ENCODE measurements at places on chromosomes 7 and 10.
A peak's percentile ranks its signal among the peaks of the same experiment; 100 is the strongest.

DNA sequence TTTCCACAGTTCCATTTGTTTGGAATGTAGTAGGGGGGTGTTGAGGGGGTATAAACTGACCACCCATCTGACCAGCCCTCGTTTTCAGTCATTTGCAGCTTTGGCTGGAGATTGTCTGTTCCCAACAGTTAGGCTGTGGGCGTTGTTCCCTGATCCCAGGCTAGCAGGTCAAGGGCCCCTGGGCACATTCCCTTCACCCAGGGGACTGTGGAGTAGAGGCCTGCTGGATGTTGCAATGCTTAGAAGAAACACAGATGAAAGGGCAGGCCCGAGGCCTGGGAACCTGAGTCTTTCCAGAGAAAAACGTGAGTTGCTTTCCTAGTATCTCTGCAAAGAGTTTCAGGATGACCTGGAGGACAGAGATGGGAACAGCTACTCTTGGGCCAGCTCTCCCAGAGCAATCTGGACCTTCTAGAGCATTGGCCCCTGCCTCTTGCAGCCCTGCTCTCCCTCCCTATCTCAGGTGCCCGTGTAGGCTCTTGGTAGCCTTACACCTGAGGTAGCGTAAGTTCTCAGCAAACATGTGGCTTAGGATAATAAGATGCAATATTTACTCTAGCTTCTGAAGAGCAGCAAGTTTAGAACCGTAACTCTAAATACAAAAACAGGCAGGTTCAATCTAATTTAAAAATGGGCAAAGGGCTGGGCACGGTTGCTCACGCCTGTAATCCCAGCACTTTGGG is 99.4 kb upstream of the EFCAB10 start:
- peak; percentile 63 for DNase-seq

DNA sequence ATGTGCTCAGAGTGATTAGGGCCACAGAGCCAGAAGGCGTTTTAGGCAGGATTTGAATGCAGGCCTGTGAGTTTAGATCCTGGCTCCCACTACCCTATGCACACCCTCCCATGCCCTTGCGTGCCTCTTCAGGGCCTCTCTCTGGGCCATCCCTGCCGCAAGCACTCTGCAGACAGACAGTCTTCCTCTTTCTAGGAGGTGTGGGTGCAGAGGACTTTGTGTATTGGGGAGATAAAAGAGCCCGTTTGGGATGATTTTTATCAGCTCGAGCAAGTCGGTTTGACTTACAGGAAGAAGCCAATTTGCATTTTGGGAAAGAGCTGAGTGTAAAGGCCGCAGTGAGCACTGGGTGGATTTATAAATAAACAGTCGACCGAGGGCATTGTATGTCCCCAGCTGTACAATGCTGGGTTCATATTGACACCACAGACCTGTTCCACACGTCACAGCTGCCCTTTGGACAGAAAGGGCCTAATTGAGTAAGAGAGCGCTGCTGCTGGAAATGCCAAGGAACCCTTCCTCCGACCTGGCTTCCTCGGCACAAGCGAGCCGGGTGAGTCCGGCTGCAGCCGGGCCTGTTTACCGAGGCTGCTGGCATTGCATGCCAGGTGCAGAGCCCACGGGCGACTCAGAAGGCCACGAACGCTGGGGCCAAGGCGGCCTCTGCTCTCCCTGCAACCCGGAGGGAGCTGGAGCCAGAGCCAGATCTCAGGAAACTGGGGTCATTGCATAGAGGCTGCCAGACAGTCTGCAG is 25.1 kb downstream of the ZMIZ1 start:
- DNase-seq: peak; percentile 96

DNA sequence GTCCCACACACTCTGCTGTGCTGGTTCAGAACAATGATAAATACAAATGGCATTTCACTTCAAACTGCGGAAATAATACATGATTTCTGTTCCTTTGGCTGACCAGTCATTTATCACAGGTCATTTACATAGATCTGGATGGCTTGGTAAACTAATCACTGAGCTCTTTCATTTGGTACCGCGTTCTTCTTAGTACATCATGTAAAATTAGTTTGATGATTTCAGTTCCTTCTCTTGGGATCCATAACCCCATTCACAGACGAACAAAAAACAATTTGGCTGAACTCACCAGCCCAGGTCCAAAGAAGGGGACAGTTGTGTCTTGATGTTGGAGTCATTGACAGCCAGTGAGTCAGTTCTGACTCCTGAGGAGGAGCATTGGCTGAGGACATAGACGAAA is 689.8 kb downstream of the INHBA start:
- DNase-seq: no peak

- no peak for DNase-seq
Observed at GRCh38 chr7:151608031-151608551, 88.4 kb upstream of the RHEB start.

DNA sequence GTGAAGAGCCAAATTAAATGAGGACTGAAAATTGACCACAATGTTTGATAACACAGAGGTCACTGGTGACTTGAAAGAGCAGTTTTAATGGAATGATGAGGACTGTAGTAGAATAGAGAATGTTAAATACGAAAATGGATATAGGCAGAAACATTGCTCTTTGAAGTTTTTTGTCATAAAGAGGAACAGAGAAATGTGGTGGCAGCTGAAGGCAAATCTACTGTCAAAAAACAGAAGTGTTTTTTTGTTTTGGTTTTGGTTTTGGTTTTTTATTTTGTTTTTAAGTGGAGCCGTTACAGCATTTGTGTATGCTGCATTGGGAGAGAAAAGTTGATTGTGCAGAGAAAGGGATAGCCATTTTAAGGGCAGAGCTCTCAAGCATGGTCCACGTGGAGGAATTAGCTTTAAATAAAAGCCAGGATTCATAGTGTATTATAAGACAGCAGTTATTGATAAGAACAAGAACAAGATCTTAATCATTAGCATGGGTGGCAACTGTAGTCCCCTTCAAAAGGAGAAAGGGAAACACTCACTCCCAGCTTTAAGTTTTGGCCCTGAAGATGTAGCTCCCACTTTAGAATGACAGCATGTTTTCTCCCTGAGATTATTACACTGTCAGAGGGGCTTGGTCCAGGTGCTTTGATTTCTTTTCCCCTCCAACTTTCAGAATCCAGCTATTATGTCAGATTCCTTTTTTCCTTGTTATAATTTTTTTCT is 156.7 kb upstream of the BET1 start:
- no peak for DNase-seq

DNA sequence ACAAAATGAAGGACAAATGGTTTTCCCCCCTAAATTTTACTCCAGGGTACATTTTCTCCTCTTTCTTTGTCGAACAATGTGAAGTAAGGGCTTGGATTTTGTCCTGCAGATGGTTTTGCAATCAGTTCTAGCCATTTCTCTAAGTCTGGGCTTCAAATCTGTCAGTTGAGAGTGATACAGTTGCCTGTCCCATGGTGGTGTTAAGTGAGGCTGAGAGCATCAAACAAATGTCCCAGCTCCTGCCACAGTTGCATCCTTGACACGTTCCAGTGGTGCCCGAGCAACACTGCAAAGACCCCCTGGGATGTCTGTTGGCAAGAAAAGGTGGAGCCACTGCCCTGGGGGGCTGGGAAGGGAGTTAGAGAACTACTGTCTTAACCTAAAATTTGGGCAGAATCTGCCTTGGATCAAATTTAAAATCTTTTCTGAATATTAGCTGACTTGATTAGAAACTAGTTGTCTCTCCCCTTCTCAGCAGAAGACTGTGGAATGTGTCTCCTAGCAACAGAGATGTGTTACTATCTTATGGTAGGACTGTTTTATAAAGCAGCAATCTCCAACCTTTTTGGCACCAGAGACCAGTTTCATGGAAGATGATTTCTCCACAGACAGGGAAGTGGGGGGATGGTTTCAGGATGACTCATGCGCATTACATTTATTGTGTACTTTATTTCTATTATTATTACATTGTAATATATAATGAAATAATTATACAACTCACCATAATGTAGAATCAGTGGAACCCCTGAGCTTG is 102.0 kb upstream of the STEAP1B start:
- DNase-seq: peak; percentile 81

GRCh38 chr10:93745408-93746065 is 12.2 kb upstream of the LGI1 start:
- peak; percentile 19 for DNase-seq

- peak; percentile 2 for DNase-seq
Observed at GRCh38 chr7:69775231-69775771, 177.0 kb downstream of the AUTS2 start.

DNA sequence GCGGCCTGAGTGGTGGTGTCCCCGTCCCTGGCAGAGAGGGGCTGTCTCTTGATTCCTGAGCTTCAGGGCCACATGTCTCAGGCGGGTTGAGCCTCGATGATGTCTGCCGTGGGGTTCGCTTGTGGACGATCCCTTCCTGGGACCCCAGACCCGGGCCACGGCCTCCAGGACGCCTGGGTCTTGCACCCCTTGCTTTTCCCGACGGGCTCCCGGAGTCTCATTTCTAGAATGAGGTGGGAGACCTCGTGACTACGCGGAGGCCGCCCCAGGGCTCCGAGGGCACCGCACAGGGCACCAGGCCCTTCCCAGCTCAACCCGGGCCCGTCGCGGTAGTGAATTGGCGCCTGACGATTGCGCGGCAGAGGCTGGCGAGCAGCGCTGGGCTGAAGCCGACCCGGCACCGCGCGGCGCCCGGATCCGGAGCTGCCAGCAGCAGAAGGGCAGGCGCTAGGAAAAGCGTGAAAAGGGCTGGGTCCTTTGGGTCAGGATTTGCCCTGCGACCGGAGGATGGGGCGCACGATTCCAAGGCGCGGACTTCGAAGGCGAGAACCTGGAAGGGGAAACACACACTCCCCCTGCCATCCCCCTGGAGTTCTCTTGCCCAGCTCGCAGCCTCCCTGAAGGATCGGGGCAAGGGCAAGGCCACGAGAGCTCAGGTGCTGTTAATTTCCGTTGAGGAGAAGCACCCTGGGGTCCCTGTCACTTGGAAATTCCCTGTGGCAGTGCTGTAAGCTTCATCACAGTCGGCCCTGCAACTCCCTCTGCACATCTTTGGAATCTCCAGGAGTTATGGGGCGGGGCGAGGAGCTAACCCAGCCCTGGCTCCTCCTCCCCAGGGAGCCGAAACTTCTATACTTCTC is 15.5 kb downstream of the TLX1 start:
- no peak for DNase-seq

DNA sequence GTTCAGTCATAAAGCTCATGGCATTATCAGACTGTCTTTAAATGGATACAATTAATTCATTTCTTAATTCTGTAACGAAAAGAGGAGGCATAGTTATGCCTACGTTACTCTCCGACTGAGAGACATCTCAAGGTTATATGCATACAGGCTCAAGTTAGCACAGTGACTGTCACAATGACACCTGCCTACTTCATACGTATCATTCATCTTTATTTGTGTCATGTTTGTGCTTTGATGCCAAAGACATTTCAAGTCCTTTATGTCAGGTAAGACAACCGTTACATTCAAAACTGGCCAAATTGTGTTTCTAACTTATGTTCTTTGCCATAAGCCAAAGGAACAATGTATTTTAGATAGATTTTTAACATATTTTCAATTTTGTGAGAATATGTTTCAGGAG is 328.8 kb upstream of the NRG3 start:
- no peak for DNase-seq

- peak; percentile 7 for DNase-seq
Observed at GRCh38 chr10:52316001-52316400, 1.9 kb downstream of the DKK1 start.

GRCh38 chr10:89592539-89592938 is 52.5 kb downstream of the PANK1 start:
- no peak for DNase-seq

DNA sequence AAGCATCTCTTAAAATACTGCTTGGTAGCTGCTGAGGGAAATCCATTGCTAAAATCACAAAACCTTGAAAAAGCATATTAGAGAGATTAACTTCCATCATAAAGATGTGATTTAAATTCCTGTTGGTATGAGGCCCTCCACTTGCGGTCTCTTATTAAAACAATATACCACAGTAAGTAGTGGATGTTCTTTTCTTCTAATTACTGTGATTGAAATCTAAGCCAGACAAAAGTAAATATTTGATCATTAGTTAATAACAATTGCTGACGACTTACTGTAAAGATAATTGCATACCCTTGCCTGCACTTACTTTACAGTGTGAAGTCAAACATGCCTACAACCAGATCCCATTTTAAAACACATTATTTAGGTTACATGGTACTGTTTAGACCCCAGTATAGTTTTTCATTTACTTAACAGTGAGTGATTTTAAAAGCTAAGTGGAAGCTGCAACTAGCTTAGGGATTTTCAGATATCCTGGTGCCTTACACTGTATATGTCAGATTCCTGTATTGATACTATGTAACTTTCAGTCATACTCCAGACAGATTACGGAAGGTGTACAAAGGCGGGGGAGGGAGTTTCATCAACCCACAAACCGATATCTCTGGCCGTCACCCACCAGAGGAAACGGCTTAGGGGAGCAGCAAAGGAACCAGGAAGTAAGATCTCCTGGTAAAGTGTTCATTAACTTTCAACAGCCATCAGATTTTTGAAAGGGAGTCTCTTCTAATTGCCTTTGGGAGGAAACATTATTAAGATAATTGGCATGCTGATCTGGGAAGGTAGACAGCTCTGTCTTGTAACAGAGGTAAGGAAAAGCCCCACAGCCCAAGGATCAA is 986 bp downstream of the NRP1 start:
- no peak for DNase-seq

GRCh38 chr7:108181073-108181985 is 51.2 kb upstream of the LAMB4 start:
- DNase-seq: peak; percentile 44

DNA sequence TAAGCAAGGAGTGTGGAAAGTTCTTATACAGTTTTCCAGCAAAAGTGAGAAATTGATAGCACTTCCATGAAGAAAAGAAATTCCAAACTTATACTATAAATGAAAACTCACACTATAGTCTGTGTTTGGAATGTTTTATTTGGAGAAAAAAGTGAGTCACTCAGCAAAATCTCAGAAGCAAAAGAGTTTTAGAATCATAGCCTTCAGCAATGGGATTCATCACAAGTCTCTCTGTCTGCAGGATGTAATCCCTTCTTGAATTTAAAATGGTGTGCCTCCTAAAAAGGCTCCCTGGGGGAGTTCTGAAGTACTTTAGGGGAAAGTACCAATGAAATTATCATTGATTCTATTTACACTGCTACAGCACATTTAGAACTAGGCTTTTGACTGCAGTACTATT is 756.4 kb downstream of the XPNPEP1 start:
- no peak for DNase-seq

GRCh38 chr10:28151636-28152035 is 151.2 kb downstream of the MPP7 start:
- no peak for DNase-seq

GRCh38 chr10:5977471-5978229 is at the start of gene IL15RA:
TSS of gene IL15RA (minus strand) at chr10:5977543. CDS start at chr10:5977492, 51 bp downstream.
- DNase-seq: peak; percentile 52
